ENCODE measurements at places on chromosomes 12 and 14.
A peak's percentile ranks its signal among the peaks of the same experiment; 100 is the strongest.

GRCh38 chr14:45838597-45838996, 585.6 kb upstream of the MIS18BP1 start:
- DNase-seq: peak; percentile 1

DNA sequence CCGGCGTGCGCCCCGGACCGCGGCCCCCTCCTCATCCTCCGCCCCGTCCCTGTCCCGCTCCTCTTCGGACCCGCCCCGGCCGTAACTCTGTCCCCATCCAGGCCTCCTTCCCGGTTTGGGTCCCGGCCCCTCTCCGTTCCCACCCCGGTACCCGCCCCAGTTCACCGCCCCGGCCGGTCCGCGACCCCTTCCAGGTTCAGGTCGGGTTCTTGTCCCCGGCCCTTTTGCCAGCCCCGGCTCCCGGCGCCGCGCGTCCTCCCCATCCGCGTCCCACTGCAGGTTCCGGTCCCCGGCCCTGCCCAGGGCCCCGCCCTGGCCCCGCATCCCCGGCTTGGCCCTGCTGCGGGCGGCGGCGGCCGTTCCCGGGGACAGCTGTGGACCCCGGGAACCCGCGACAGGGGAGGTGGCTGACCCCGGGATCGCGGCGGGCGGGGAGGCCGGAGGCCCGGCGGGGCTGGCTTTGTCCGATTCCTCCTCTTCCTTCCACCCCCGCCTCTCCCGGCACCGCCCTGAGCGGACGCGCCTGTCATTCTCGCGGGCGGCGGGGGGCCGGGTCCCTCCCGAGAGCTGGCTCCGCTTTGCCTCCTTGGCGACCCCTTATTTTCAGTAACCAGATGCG, 601 bp downstream of the KLC1 start:
- no peak for DNase-seq

GRCh38 chr14:63438065-63438757, 105.0 kb downstream of the PPP2R5E start:
- DNase-seq: peak; percentile 93

GRCh38 chr14:29584992-29585391, 342.7 kb downstream of the PRKD1 start:
- peak; percentile 8 for DNase-seq

DNA sequence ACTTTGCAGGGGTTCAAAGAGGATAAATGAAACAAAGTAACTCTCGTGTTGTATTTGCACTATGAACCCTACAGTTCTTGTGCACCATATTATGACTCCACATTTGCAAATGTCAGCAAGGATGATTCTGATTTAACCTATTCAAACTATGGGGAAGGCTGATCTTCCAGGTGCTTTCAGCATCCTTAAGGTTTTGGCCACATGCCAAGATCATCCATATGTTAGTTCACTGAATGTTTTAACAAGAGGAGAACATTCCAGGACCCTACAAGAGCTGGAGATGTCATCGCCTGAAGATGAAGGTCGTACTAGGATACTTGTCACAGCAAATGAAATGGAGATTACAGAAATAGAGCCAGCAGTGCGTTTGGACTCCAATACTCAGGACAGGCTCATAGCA, 114.2 kb downstream of the DHRS2 start:
- no peak for DNase-seq
